ENCODE measurements at places on chromosomes 4 and X.

GRCh38 chr4:93657527-93657926 is 171.0 kb upstream of the ATOH1 start:
- no peak for DNase-seq

GRCh38 chr4:78704981-78705683 is 71.0 kb upstream of the BMP2K start:
- no peak for DNase-seq

- no peak for DNase-seq
These were observed 532.3 kb upstream of the SMIM31 start for GRCh38 chr4:164221631-164222030.

- DNase-seq = no peak
These were observed 197.1 kb upstream of the GIMD1 start for GRCh38 chr4:106565727-106566126.

GRCh38 chr4:174156239-174156826 is 127.1 kb downstream of the FBXO8 start:
- DNase-seq = no peak

Measured in activated naive CD4-positive, alpha-beta T cell treated with Interleukin-2 at 50 U/mL for 16 hours (primary cell).